Stimulated activated CD4-positive, alpha-beta T cell treated with anti-CD3 and anti-CD28 coated beads, Interleukin-12 subunit alpha, Interleukin-12 subunit beta, amount 100 ng/mL, for 4 hours (primary cell): ENCODE measurements at places on chromosomes 13 and 19.
A peak's percentile ranks its signal among the peaks of the same experiment; 100 is the strongest.

GRCh38 chr13:95533545-95534160 is 18.9 kb upstream of the CLDN10 start:
- DNase-seq = no peak

- DNase-seq = no peak
These were observed 3.5 kb downstream of the JSRP1 start for GRCh38 chr19:2252797-2253105.

DNA sequence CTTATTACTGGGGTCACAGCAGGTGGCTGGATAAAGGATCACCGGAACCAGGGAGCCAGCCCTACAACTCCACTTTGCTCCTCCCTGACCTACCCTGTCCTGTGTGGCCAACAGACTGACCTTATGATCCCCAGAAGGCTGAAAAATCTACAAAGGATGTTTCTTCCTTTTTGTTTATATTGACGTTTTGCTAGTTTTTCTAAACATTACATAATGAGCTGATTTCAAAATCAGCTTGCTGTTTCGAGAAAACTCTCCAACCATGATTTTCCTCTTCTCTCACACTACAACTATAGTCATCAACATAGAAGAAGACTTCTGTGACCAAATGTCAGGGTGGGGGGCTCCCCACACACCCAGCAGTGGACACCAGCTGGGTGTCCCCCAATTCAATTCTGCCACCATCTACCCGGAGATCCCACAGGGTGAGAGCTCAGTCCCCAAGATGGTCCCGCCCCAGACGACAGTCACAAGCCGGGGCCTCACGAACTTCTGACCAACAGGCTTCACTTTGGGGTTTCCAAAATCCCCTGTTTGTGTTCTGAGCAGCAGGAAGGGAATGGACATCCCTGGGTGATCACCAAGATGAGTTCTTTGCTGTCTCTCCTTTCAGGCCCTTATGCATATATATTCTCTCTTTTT is 35.0 kb downstream of the ZNF536 start:
- DNase-seq = no peak

DNA sequence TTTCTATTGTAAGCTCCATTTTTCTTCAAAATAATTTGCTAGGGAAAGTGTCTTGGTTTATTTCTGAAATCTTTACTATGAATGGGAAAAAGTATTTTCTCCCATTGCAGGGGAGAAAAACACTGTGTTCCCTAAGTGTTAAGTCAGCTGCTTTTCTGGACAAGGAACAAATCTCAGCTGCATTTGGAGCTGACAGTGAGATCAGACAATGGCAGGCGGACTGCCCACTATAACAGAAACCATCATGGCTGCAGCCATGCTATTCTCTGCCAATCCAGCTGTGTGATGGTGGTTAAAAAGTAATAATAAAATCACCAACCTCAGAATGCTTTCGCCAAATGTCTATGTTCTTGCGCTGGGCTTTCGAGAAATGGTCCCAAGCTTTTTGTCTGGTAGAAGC is 302.7 kb downstream of the DNAJC15 start:
- no peak for DNase-seq

DNA sequence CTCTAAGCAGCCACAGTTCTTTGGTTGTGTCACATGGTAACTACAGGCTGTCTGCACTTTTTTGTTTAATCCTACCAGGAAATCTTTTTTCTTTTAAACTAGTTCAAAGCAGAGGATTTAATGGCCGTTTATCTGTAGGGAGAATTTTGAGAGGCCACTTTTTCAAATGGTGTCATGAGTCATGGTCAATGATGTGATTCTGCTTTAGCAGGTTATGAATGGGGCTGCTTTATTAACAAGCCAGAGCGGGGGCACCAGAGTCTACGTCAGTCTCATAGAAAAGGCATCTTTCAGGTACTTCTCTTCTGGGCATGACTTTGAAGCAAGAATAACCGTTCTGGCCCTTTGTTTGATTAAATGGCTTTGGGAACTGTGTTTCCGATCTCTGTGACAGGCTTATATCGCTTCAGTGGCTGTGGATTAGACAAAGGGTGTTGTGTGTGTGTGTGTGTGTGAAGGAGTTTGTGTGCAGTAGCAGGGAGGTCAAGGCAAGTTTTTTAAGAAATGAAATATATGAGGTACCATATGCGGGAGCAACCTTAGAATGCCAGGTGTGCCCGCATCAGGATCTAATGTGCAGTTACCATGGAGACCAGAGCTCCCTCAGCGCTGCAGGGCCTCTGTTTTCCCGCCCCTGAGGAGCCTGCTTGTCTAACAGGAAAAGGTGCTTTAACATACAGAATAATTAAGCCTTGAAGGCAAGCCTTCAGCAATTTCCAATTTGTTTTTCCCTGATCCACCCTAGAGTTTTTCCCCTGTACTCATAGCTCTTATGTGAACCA is 120.5 kb downstream of the KATNAL1 start:
- DNase-seq = no peak

DNA sequence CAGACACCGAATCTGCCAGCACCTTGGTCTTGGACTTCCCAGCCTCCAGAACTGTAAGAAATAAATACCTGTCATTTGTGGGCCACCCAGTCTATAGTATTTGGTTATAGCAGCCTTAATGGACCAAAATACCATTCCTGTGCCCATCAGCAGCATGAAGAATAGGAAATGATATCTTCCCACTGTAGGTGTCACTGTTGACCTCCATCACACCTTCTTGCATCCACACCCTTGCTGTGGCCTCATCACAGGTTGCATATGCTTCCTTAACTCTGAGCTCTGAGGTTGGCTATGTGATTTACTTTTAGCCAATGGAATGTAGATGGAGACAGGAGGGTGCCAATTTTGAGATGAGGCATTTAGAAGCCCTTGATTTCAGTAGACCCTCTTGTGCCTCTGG is 242.0 kb upstream of the TSHZ3 start:
- DNase-seq = no peak

DNA sequence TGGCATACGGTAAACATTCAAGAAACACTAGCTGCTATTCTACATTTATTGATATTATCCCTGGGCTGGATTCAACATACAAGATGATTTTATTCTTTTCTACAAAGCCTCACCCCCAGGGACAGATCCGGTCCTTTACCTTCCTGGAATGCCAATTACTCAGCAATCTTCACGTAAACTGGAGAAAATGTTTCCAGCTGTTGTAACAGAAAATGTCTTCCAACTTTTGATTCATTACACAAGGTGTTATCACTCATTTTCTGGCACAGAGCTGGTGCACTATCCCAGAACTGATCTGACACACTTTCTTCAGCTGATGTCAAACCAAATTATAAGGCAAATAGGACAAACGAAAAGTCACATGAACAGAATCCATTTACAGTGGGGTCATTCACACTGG is 33.1 kb downstream of the DCLK1 start:
- DNase-seq = no peak

DNA sequence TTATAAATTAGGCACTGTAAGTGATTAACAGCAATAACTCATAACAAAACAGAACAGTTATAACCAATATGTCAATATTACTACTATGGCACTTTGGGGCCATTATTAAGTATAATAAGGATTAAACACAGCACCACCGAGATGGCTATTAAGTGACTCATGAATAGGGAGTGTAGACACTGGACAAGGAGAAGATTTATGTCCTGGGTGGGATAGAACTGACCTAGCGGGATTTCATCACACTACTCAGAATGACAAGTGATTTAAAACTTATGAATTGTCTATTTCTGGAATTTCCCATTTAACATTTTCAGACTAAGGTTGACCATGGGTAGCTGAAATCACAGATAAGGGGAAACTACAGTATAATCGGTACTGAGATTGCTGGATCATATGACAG is 79.0 kb upstream of the SLC7A1 start:
- no peak for DNase-seq

GRCh38 chr13:52109116-52109670 is 19.7 kb downstream of the NEK5 start:
- no peak for DNase-seq

DNA sequence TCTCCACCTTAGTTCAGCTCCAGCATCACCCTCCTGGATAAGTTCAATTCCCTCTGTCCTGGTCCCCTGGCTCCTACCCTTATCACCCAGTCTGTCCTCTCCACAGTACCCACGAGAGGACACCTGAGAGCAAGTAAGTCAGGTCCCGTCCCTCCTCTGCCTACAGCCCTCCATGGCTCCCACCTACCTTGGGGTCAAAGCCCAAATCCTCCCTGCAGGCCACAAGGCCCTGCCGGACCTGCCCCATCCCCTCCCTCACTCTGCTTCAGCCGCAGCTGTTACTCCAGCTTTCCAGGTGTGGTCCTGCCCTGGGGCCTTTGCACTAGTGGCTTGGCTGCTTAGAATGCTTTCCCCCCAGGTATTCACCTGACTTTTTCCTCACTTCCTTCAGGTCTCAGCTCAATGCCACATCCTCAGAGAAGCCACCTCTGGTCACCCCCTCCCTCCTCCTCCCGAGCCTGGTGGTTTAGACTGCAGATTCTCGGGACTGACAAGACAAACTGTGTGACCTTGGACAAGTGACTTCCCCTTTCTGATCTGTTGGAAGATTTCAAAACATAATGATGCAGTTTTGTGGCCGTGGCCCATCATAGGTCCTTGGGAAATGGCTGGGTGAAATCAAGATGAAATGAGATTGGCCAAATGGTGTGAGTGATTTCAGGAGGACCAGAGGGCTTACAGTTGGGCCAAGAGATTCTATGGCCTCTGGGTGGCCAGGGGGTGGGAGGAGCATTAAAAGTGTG is 3.6 kb downstream of the TUBB4A start:
- DNase-seq = no peak

DNA sequence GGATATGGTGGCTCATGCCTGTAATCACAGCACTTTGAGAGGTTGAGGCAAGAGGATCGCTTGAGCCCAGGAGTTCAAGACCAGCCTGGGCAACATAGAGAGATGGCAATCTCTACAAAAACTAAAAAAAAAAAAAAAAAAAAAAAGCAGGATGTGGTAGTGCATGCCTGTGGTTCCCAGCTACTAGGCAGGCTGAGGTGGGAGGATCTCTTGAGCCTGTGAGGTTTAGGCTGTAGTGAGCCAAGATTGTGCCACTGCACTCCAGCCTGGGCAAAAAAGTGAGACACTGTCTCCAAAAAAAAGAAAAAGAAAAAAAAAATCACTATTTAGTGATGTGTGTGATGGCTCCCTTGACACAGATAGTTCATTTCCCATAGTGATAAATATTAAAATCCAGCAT is 365.0 kb upstream of the NBEA start:
- DNase-seq = no peak

GRCh38 chr19:11560404-11561051 is 1.5 kb upstream of the ELOF1 start:
- peak; percentile 24 for DNase-seq

DNA sequence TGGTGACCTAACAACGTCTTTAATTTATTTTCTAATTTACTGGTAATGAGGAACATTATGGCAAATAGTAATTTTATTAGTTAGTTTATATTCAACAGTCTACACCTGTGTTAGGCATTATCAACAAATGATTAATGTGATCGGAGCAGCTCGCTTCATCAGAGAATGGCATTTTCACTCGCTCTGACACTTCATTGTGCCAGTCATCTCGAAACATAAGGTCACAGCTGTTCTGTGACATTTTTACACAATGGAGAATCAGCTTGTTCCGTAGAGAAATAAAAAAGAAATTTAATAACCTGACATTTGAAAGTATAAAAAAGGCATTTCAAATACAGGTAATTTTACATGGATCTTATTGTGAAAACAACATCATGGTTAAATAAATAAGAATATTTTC is 858.4 kb downstream of the SLITRK6 start:
- no peak for DNase-seq

DNA sequence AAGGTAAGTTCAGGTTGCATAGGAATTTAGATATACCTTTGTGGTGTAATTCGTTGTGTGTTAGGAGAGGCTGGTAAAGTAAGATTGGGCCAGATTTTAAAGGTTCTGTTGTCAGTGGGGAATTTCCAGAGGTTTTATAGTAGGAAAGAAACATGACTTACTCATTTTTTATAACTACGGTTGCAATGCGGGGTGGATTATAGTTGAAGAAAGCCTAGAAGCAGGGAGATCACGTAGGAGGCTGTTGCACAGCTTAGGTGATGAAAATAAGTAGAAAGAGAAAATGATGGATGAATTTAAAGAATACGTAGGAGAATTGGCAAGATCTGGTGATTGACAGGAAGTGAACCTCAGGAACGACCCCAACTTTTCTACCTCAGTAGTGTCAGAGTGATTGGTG is 61.1 kb downstream of the PIBF1 start:
- DNase-seq = no peak

DNA sequence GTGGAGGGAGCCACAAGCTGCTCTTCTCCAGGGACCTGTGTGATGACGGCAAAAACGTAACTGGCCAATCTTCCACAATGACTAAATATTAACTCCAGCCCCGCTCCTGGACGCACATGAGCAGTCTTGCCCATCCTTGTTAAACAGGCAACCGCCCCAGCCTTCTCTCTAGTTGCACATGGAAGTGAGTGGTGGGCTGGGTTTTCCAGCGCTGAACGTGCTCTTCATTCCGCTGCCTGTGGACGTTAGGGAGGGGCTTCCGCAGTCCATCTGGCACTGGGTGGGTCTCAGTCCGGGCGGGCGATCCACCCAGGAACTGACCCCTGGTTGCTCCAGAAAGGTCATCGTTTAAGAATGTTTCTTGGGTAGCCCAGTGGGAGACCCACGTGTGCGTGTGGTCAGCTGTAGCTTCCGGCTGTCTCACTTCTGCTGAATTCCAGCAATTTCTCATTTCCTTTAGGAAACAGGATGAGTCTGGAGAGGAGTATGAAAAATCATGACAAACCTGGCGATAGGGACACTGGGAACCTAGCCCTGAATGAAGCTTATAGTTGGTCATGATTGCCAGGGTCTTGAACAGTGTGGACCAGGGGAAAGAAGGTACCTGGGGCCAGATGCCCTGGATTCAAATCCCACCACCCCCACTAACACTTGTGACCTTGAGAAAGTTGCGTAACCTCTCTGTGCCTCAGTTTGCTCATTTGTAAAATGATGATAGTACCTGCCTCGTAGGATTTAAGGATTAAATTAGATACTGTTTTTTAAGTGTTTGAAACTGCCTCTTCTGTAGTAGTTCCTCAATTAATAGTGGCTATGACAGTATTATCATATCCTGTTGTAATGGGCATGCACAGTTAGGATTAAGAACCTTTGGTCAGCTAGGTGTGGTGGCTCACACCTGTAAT is 92.6 kb downstream of the SIPA1L3 start:
- no peak for DNase-seq
